Omental fat pad (tissue), 4 donors: ENCODE measurements at places on chromosomes 6 and 20. TPM values are rescaled to one million over a fixed set of nuclear protein-coding genes. Genes with fewer than 3 reads are reported as not detected.

- no peak for DNase-seq
Observed at GRCh38 chr20:49597825-49598395, 30.0 kb upstream of the PTGIS start.

Gene BPIFB1
- total RNA-seq, result not detected

DNA sequence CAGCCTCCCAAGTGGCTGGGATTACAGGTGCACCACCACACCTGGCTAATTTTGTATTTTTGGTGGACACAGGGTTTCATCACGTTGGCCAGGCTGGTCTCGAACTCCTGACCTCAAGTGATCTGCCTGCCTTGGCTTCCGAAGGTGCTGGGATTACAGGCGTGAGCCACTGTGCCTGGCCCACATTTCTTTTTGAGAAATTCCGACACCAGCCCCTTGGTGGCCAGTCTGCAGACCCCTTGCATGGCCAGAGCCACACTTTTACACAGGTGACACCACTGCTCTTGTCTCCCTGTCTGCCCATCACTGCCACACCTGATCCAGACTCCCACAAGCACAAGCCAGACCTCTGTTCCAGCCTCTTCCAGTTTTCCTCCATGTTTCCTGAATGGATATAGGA, 33.0 kb downstream of the SRSF3 start:
- no peak for DNase-seq

- DNase-seq, result no peak
Observed at GRCh38 chr20:50536333-50536732, 26.1 kb downstream of the PTPN1 start.

Gene PPP1R16B
- total RNA-seq, result 48.4 TPM

DNA sequence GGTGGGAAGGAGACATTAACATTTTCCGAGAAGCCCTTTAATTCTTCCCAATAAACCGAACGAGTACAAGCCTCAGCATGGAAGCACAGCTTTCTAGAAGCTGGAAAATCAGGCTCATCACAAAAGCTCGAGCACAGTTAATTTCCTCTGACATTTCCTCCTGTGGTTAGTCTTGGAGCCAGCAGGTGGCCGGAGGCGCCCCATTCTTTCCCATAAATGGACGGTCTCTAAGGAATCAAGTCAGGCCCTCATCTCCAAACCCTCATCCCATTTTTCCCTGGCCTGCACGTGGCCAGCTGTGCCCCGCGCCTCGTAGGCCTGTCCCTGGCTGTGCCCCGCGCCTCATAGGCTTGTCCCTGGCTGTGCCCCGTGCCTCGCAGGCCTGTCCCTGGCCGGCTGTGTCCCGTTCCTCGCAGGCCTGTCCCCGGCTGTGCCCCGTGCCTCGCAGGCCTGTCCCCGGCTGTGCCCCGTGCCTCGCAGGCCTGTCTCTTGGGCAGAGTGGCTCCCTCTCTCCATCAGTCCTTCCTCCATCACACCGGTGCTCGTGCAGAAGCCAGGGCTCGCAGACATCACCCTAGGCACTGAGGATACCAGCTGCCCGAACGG, 19.7 kb upstream of the NTSR1 start:
- DNase-seq, result no peak

DNA sequence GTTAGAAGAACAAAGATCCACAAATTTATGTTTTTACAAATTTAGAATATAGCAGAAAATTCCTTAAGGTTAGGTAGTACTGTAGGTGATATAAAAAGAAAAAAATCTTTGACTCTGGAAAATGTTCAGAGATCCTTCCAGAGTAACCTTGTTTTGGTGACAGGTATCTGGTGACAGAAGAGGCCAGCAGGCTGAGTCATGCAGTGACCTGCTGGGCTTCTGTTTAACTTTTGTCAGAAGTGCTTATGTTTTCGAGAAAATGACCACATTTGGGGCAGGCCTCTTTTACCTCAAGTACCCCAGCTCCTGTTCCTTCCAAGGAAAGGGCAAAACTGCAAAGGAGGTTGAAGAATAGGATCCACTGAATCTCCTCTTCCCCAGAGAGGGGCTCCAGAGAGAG, 10.5 kb upstream of the CLDN20 start:
- DNase-seq, result no peak

DNA sequence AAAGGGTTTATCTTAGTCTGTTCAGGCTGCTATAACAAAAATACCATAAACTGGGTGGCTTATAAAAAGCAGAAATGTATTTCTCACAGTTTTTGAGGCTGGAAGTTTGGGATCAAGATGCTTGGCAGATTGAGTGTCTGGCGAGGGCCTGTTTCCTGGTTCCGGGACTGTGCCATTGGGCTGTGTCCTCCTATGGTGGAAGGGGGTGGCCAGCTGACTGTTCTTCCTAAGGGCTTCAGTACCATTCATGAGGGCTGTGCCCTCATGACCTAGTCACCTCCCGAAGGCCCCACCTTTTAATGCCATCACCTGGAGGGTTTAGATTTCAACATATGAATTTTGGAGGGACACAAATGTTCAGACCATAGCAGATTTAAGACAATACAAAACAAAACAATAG, 91.2 kb downstream of the ARID1B start:
- no peak for DNase-seq

- DNase-seq, result no peak
Observed at GRCh38 chr6:102407886-102408741, 1014.6 kb downstream of the GRIK2 start.

Gene TGM2
- 200 TPM for total RNA-seq

GRCh38 chr6:159062564-159062945, 17.8 kb upstream of the TAGAP start:
- no peak for DNase-seq

Gene PPP1R3G
- total RNA-seq, result 1.8 TPM

GRCh38 chr6:31749301-31750036, 9.7 kb downstream of the MSH5 start:
- no peak for DNase-seq

Gene ENPP3
- 0.47 TPM for total RNA-seq

Gene ERVFRD-1
- total RNA-seq, result 0.32 TPM

Gene SOX12
- 2.0 TPM for total RNA-seq

Gene ZSCAN9
- total RNA-seq, result 12.4 TPM

GRCh38 chr6:123276546-123276980, 280.5 kb downstream of the CLVS2 start:
- no peak for DNase-seq

- DNase-seq, result no peak
Observed at GRCh38 chr6:82249381-82250253, 2.1 kb upstream of the IBTK start.

Gene RAET1G
- total RNA-seq, result 19.5 TPM

GRCh38 chr6:163620670-163621330, 206.3 kb downstream of the QKI start:
- no peak for DNase-seq

DNA sequence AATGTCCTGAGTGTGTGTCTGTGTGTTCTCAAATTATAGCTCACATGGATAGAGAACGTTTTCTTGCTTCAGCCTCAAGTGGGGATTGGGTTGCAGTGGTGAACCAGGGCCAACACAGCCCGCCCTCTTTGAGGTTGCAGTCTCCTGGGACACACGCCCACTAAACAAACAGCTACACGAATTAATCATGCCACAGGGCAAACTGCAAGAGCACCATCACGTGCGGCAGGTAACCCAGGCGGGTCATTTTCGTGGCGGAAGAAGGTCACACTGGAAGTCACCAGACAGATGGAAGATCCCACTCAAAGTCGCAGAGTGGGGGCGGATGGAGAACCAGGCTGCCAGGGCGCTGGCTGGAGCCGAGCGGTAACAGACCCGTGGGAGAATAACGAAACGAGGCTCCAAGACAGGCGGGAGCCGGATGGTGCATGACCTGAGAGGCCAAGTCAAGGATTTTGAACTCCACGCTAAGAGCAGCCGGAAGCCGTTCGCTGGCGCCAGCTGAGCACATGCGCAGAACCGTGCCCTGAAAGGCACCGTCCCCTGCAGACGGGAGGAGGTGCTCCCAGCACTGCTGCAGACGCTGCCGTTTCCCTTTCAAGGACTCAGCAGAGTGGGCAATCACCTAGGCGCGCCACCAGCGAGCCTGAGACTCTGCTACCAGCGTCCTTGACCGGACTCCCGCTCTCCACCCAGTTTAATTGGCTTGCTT, 10.7 kb downstream of the DLL1 start:
- no peak for DNase-seq

Gene CRISP3
- total RNA-seq, result not detected

Gene RIMS4
- total RNA-seq, result 0.88 TPM

DNA sequence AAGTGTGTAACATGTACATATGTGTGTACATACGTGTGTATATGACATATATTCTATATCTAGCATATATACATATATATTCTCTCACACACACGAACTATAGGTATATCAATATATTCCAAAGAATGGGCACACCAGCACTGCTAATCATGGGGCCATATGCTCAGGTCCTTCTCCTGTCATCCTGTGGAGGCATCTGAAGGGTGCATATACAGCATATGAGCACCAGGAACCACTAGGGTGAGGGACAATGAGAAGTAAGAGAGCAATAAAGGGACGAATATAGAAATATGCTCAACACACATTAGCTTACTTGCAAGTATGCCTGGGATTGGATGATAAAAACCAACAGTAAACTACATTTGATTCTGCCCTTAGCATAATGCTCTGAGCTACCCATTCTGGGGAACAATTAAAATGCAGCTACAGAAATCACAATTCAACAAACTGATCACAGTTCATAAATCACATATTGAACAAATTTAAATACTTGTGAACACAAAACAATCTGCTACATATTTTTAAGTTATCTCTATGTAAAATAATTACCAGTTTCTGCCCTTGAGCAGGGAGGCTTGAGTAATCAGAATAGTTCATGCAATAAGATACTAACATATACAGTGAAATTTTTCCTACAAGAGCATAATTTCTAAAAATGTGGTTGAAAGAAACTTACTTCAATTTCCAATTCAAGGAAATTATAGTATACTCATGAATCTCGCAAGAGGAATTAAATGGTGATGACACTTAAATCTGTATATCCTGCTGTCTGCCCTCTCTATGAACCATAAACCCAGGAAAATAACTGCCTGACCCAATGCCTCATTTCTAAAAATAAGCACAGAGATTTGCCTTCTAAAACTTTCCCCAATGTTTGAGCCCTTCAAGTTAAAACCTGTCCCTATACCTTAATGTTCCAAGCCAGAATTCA, 272.2 kb upstream of the THEMIS start:
- DNase-seq, result no peak

Gene C20orf202
- total RNA-seq, result 0.28 TPM

GRCh38 chr20:40431611-40432010, 257.4 kb downstream of the MAFB start:
- no peak for DNase-seq

Gene NFATC2
- 4.9 TPM for total RNA-seq

Gene KHDC3L
- total RNA-seq, result not detected

DNA sequence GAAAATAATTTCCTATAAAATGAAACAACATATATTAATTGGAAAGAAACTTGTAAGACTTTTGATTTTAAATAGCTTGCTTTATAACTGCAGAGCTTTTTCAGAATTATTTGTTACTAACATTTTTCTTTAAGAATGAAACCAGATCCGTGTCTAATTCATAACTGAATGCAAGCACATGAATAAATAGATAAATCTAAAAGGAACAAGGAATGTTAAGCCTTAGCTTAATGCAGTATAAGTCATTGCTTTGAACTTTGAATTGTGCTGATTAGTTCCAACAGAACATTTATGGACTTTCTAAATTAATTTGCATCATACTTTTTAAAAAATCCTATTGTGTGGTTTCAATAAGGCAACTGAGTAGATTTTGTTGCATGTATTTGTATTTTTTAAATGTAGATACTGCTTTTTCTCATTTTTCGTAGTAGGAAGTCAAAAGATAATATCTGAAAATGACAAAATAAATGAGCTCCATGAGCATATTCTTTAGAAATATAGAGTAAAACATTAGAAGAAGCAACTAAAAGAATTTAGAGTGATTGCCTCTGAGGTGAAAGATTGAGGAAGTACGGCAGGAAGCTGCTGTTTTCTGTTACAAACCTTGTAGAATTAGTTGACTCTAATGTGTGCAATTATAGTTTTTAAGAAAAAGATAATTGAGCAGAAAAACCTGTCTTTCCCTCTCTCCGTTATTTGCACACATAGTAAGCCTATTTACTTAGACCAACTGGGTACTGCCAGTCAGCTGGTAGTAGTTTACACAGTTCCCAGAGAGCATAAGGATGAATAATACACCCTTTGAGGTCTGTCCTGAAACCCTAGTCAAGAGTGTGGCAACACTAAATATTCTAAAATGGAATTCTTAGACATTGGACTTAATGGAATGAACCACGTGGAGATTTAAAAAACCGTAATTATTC, 32.6 kb upstream of the SLC35D3 start:
- no peak for DNase-seq

- DNase-seq, result no peak
Observed at GRCh38 chr20:41627611-41628244, 9.6 kb upstream of the CHD6 start.

Gene SCRT2
- not detected for total RNA-seq

- no peak for DNase-seq
Observed at GRCh38 chr6:138972226-138972665, 15.8 kb downstream of the REPS1 start.

GRCh38 chr20:17959257-17959627, 9.4 kb downstream of the SNX5 start:
- no peak for DNase-seq

Gene KCNK15
- 6.3 TPM for total RNA-seq

DNA sequence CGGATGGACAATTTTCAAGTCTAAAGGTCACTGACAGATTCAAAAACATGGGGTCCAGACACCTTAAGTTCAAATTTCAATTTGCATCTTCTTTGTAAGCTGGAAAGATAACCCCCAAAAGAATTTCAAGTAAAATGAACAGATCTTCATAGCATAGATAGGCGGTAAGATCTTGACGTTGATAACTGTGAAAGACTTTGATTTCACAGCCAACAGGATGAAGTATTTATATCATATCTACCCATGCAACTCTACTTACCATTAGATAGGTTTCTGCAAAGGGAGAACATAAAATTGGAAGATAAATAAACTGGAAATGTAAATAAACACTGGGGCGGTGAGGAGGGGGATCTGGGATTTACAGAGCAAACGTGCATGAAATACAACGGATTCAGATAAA, 137.8 kb downstream of the IPCEF1 start:
- DNase-seq, result no peak

DNA sequence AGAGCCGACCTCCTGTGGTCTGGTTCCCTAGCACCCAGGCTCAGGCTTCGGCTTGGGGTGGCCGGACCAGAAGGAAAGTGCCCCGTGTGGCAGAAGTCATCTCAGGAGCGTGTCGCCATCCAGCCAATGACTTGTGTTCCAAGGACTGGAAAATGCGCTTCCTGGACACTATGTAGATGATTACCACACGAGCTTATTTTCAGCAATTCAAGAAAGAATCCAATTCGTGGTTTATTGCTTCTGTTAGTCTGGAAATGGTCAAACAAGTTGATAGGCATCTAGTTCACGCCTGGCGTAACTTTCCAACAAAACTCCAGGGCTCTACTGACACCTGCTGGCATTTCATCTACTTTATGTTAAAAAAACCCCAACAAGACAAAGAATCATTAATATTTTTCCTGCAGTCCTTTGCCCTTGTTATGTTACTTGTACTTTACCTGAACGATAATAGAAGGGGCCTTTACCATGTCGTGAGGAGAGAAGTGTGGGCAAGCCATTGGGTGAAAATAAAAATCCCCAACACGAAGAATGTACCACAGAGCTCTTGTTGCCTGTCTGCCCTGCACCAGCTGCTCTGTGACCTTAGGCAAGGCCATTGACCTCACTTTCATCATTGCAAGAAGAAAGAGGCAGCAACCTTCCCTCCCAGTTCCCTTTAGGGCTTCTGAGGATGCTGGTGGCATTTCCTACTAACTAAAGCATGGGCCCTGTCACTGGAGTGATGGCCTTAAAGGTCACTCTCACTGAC, 154.7 kb upstream of the LAMP5 start:
- no peak for DNase-seq

GRCh38 chr6:71496722-71497033, 208.1 kb downstream of the OGFRL1 start:
- no peak for DNase-seq

Gene RFX6
- total RNA-seq, result not detected

Gene SNAI1
- 23.8 TPM for total RNA-seq
